ENCODE measurements at places on chromosomes 6 and 20. TPM values are rescaled to one million over a fixed set of nuclear protein-coding genes. Genes with fewer than 3 reads are reported as not detected.
A peak's percentile ranks its signal among the peaks of the same experiment; 100 is the strongest.

DNA sequence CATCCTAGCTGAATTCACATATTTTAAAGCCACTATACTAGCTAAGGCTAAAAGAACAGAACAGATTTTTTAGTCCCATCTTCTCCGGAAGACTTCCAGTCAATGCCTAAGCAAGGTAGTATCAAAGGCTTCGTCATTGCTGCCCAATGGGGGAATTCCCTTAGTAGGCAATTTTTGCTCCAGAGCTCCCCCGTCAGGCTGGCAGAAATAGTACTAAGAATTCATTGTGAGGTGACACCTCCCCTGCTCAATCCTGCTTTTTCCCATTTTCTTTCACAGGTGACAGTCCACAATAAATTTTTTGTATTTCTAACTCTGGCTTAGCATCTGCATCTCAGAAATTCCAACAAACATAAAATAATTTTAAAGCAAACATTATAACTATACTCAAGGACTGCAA, 52.8 kb upstream of the SRSF6 start:
- H3K36me3 ChIP-seq, result no peaks in the 10 kb centered on the region
- H3K27ac ChIP-seq, result no peak overlapping the region
- DNase-seq, result no peak

GRCh38 chr20:44495257-44495656, 19.6 kb downstream of the TTPAL start:
- H3K4me1 ChIP-seq, result peaks cover 70% of the 10 kb centered on the region
- no peak for DNase-seq
- peak overlapping the region; percentile 98 for H3K27ac ChIP-seq

- H3K27me3 ChIP-seq, result no peaks in the 10 kb centered on the region
- H3K36me3 ChIP-seq, result peaks cover 22% of the 10 kb centered on the region
- peak overlapping the region; percentile 99 for H3K4me3 ChIP-seq
- peak overlapping the region; percentile 97 for H3K27ac ChIP-seq
- DNase-seq, result no peak
These were observed 1.4 kb upstream of the PPP1R18 start for GRCh38 chr6:30687659-30688431.

DNA sequence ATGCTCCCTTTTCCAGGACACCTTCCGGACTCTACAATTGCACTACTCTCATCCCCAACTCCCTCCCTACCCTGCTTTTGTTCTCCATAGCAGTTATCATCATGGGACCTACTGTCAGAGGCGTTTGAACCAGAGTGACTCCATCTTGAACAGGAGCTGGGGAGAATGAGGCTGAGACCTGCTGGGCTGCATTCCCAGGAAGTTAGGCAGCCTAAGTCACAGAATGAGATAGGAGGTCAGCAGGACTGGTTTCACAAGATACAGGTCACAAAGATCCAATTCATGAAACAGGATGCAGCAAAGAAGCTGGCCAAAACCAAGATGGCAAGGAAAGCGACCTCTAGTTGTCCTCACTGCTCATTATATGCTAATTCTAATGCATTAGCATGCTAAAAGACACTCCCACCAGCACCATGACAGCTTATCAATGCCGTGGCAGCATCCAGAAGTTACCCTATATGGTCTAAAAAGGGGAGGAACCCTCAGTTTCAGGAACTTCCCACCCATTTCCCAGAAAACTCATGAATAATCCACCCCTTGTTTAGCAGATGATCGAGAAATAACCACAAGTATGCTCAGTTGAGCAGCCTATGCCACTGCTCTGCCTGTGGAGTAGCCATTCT, 15.6 kb downstream of the SLC13A3 start:
- no peak overlapping the region for H3K4me3 ChIP-seq
- H3K36me3 ChIP-seq, result no peaks in the 10 kb centered on the region
- no peak overlapping the region for H3K27ac ChIP-seq
- H3K4me1 ChIP-seq, result no peaks in the 10 kb centered on the region
- DNase-seq, result no peak

- DNase-seq, result no peak
- no peaks in the 10 kb centered on the region for H3K4me1 ChIP-seq
- H3K4me3 ChIP-seq, result no peak overlapping the region
- H3K27ac ChIP-seq, result no peak overlapping the region
- H3K36me3 ChIP-seq, result no peaks in the 10 kb centered on the region
- no peaks in the 10 kb centered on the region for H3K27me3 ChIP-seq
These were observed 212.5 kb downstream of the C6orf118 start for GRCh38 chr6:165096868-165097267.

Gene MROH8
- 2.5 TPM for total RNA-seq

Gene TUBB2B
- total RNA-seq, result 109 TPM

Gene CLPSL2
- total RNA-seq, result not detected

Measured in chondrocyte (in vitro differentiated cells).